Amniotic stem cell (primary cell): ENCODE measurements at places on chromosomes 3 and 15.

DNA sequence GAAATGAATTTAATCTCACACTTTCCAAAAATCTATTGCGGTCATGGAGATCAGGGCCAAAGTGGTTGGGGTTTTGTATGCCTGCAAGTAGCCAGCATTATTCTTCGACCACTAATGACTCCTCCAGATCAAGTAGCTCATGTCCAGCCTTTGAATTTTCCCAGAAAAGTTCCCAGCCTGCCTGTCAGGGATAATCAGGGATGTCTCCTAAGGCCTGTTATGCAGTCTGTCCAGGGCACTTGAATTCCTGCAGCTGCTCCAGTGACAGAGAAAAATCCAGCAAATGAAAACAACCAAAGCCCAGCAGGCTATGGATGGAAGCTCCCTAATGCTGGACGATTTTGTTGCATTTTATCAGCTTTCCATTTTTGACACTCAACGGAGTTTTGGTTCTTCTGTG lies 215.4 kb downstream of the ADAMTSL3 start:
- DNase-seq, result no peak

- no peak for DNase-seq
These were observed 8.7 kb downstream of the MME start for GRCh38 chr3:155088706-155089345.

DNA sequence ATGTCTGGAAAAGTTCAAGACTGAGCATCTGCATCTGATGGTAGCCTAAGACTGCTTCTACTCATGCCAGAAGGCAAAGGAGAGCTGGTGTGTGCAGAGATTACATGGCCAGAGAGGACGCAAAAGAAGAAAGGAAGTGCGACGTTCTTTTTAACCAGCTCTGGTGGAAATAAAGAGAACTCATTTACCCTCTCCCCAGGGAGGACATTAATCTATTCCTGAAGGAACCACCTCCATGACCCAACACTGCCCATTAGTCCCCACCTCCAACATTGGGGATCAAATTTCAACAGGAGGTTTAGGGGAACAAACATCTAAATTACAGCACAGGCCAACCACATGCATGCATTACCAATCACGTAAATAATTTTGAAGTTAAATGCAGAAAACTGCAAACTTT lies 1.5 kb upstream of the NCK1 start:
- DNase-seq, result no peak

DNA sequence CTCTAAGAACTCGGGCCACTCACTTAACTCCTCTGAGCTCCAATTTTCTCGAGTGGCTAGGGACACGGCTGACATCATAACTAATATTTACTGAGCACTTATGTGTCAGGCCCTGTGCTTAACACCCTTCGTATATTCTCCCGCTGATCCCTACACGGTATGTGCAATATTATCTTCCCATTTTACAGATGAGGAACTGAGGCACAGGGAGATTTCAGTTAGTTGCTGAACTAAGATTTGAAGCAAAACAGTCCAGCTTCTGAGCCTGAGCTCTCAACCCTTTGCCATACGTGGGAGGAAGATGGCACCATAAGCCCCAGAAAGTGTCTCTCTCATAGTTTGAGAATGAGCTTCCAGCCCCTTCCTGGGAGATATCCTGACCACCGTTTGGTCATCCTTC lies 19.6 kb downstream of the FAH start:
- no peak for DNase-seq

GRCh38 chr3:11651477-11651876 lies 7.8 kb upstream of the VGLL4 start:
- no peak for DNase-seq

GRCh38 chr15:88605189-88606069 lies 15.7 kb upstream of the AEN start:
- DNase-seq, result no peak
